ENCODE measurements at places on chromosomes 2 and 18.
A peak's percentile ranks its signal among the peaks of the same experiment; 100 is the strongest.

DNA sequence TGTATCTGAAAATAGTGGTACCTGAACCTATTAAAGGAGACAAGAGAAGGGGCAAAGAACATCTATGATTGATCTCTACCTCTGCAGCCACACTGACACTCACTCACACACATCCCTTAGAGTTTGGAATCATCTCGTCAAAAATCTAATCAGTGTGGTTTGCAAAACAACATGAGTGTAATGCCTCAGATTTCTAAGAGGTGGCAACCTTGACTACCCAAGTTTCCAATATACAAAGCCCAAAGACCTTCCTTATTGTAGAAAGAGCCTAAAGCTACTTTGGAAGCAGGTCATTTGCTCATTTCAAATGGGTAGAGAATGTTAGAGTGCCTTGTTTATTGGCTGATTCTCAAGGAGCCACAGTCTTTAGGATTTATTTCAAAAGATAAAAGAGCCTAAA, 444.9 kb downstream of the ARHGAP15 start:
- DNase-seq = no peak

GRCh38 chr2:81235601-81236000, 931.0 kb upstream of the LRRTM1 start:
- no peak for DNase-seq

DNA sequence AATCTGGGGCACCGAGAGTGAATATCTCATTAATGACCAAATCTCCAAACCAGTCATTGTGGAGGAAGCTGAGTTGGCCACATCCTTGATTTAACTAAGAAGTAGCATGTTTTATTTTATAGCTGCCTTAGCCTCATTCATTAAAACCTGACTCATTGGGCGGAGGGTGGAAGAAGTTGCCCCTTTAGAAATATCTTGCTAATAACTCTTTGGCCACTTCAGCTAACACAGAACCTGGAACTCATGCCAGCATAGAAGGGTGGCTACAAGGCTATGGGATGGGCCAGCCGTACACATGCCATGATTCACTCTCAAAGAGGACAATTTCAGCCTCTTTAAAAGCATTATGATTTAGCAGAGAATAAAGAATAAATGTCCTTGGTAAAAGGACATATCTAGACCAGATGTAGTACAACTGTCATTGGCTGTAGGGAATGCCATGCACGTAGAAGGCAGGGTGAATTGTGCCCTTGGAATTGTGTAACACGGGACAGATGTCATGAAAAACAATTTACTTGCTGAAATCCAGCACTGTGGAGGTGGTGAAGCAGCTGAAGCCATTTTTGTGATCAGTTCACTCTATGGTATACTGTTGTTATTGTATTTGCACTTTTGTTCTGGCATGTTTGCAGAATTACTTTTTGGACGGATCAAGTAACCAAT, 330.0 kb downstream of the PLCL1 start:
- peak; percentile 30 for DNase-seq

- no peak for DNase-seq
These were observed 6.0 kb upstream of the IL1A start for GRCh38 chr2:112790305-112790704.
